ENCODE measurements at places on chromosomes 4 and X.

DNA sequence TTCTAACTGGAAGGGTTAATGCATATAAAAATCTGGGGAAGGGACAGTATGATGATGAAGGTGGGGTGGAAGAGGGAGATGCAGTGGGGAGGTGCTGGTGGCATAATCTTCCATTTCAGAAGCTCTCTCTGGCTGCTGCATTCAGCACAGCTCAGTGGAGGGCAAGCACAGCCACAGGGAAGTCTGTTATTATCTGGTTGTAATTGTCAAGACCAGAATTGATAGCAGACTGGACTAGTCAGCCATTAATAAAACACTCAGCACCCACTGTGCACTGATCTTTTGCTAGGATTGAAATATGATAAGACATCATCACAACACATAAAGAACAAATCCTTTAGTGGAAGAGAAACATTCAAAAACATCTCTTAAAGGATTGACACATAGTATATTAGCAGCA, 414.2 kb upstream of the LCORL start:
- no peak for DNase-seq

- DNase-seq, result no peak
These were observed 35.5 kb upstream of the SMAD1 start for GRCh38 chr4:145446184-145446583.

GRCh38 chrX:150456466-150456865, 93.3 kb downstream of the MAMLD1 start:
- no peak for DNase-seq

- DNase-seq, result no peak
These were observed 565.7 kb upstream of the SMIM31 start for GRCh38 chr4:164188236-164188635.

DNA sequence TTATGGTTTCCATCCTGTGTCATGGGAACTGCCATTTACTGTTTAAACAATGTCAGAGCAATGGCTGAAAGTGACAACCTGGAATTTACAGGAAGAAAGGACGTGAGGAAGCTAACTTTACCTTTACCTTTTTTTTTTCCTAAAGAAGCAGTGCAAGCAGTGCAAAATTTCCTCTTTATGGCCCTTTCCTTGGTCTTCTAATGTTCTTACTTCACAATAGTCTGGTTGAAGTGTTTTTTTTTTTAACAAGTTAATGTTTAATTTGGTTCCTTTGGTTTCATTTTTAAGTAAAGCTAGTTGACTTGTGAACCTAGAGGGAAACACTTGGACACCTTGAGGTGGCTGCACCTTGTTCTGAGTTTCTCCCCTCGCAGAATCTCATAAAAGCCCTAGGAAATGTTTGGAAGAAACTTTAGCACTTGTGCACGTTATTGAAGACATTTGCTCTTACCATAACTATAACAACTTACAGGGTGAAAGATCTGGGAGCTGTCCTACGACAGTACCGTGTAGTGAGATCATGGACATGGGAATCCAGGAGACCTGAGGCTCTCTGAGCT, 1.8 kb downstream of the SGMS2 start:
- no peak for DNase-seq

DNA sequence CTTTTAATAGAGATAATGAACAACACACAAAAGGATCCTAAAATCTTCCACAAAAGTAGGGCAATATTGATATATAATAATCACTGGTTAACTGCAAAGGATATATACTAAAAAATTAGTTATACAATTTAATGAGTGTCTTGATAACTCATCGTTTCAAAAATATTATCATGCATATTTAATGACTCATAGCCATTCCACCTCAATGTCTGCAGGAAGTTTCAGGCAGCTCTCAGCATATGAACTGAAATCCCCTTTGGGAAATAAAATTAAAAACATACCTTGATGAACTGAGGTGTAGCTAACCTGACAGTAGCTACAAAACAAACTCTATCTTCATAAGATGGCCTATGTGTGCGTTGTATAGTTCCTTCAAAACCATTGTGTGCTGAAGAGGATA, 62.9 kb downstream of the TMEM165 start:
- DNase-seq, result no peak

- no peak for DNase-seq
These were observed 12.4 kb downstream of the CLOCK start for GRCh38 chr4:55534306-55534705.

DNA sequence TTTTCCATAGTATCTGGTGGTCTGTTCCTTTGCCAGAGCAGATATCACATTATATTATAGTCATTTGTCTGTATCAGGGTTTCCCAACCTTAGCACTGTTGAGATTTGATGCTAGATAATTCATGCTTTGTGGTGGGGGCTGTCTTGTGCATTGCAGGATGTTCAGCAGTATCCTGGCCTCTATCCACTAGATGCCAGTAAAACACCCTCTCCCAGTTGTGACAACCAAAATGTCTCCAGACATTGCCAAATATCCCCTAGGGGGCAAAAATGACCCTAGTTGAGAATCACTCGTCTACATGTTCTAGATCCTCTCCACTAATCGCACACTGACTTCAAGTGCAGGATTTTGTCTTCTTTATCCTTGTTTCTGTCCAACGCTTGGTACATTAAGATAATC, 160.8 kb downstream of the FANCB start:
- DNase-seq, result no peak

DNA sequence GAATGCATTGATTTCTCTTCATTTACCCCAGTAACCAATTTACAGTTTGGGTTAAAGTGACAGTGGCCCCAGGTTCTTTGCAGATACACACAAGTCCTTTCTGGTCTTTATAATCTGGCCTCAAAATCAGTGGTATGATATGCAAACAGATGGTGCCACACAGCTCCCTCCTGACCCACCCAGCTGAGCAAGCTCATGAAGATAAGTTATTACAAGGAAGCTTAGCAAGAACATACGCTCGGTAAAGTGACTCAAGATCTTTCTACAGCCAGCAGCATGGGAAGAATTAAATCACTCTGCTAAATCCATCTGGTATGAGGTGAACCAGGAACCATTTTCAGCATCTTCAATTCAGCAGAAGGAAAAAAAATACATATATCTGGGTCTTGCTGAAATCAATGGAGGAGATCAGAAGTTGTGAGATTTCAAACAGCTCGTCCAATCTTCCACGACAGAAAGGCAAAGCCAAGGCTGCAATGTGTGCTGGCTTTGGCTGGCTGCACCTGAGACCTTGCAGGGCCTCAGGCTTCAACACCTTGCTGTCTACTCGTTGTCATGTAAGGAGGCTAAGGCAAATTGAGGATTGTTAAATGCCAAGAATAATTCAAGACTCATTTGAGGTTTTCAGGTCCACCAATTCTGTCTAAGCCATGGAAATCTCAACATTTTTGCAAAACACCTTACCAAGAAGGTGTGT, 28.2 kb downstream of the SEL1L3 start:
- no peak for DNase-seq

DNA sequence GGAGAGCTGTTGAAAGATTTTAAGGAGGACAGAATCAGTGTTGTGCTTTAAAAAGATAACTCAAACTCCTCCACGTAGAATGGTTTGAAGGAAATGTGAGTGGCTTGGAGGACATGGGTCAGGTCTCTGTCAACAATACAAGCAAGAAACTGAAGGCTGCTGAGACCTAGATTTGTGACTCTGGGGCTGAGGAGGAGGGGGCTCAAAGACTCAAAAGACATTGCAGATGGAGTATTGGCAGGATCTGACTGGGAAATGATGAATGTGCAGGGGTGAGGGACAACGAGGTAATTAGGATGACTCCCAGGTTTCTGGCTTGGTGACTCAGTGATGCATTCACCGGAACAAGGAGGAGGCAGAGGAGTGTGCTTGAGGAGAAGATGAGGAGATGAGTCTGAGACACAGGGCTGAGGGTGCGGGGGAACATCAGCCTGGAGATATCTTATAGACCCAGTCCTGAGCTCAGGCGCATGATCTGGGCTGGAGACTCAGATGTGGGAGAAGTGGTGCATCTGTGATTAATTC, 3.3 kb upstream of the RPS4X start:
- DNase-seq, result no peak

DNA sequence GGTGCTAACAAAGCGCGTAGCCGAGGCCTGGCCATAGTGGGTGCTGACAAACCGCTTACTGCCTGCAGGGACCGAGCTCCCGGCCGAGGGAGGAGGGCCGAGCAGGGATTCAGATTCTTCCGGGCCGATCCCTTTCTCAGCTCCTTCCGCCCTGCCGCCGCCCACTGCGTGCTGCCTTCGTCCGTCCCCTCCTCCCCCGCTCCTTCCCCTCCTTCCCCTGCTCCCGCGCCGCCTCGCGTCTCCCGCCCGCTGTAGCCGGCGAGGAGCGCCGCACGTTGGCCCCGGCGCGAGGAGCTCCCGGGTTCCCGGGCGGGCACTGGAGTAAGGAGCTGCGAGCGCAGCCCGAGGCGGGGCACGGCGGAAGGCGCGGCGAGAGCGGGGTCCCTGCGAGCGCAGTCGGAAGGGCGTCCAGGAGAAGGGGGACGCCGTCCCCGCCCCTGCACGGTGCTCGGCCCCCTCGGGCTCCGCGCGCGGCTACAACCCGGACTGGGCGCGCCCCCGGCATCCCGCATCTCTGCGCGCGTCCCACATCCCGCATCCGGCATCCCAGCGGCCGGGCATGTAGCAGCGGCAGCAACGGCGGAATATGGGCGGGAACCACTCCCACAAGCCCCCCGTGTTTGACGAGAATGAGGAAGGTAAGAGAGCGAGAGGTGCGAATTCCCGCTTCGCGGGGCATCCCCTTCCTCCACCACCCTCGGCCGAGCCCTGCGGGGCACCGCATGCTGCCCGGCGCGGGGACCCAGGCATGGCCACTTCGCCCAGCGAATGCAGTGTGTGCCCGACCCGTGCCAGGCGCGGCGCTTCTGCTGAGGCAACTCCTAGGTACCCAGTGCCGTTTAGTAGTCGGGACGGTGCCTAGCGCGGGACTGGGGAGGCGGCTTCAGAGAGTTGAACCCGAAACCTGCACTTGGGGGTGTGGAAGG, at the start of gene STK32B:
Gene STK32B (plus strand): TSS at position 203 of the 926 bp plus-strand sequence.
- peak; percentile 11 for DNase-seq

- no peak for DNase-seq
These were observed 201.9 kb upstream of the AGTR2 start for GRCh38 chrX:115968436-115969252.

GRCh38 chr4:147975325-147975724, 243.4 kb downstream of the ARHGAP10 start:
- DNase-seq, result no peak

DNA sequence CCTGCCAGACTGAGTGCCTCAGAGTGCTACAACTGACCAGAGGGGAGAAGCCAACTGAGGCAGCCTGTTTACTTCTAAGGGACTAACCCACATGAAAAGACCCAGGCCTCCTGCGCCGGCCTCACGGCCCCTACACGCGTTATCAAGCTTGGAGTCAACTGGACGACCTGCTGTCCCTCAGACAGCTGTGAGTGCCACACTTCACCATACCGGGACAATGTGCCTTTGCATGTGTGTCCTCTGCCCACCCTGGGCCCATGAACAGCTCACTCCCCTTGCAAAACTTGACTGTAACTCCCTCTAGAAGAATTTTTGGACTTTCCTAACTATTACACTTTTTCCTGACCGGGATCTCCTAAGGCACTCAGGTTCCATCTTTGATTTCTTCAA, 1.8 kb downstream of the NOP14 start:
- no peak for DNase-seq

GRCh38 chr4:128527946-128528576, 240.4 kb upstream of the PGRMC2 start:
- DNase-seq, result no peak

- no peak for DNase-seq
These were observed 18.0 kb upstream of the SPIN2A start for GRCh38 chrX:57155171-57155570.

DNA sequence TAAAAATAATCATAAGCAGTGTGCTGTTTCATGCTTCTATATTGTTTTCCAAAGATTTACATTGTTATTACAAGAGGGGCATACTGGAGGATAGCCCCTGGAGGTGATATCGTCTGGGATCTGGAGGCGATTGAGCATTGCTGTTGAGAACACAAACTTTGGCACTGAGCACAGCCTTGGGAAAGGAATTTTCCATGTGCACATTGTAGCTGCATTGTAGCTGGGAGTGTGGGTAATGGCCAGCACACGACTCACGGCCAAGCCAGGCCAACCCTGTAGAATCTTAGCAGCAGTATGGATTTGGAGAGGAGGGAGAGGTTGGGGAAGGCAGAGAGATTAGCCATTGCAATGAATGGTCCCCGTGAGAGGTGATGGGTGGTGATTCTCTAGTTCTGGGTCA, 121.9 kb downstream of the SMIM20 start:
- no peak for DNase-seq

DNA sequence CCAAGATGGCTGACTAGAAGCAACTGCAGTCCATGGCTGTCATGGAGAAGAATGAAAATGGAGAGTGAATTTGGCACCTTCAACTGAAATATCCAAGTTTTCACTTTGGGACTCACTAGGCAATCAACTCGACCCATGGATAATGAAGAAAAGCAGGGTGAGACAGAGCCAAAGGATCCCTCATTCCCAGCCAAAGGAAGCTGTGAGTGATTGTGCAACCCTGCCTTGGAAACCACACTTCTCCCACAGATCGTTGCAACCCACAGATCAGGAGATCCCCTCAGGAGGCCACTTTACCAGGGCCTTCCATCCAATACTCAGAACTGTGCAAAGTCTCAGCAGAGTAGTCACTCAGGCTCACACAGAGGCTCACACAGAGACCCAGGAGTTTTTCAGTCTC, 4.5 kb downstream of the CFAP299 start:
- no peak for DNase-seq

GRCh38 chr4:150212927-150213326, 134.7 kb downstream of the DCLK2 start:
- DNase-seq, result no peak

GRCh38 chr4:785332-786073, 40.4 kb downstream of the CPLX1 start:
- DNase-seq, result no peak

DNA sequence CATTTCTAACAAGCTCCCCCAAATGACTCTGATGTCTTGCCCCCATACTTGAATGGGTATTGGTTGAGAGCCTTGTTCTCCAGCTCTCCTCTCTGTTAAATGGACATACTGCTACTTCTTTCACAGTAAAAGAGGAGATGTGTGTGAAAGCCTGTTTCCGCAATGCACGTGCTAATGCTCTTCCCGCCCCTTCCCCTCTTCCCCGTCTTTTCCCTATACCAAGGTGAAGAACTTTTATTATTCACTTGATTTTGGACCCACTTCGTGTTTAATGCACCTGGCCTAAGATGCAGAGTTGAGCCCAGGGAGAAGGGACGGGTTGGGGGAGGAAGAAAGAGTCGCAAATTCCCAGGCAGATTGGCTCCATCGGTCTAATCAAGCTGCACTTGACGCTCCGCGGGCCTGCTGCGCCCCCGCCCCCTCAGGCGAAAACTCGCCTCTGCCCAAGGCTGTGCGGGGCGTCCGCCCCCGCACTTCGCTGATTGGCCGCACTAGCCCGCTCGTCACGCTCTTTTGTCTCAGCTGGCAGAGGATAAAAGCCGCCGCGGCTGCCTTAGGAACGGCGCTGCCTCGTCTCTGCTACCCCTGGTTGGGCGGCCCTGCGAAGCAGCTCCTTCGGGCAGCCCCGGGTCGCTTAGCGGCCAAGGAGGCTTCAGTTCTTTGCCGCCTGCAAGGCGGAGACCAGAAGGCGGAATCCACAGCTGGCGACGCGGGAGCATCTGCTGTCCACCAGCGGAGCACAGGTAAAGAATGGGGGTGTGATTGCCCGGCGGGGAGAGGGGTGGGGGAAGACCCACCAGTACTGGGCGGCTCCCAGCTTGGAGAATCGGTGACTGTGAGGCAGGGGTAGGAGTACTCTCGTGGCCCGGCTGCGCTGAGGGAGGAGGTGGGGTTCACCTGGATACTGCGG, at the start of gene ZCCHC12:
Gene ZCCHC12 (plus strand): TSS at position 562 of the 910 bp plus-strand sequence. CDS start 1,421 bp downstream, outside the sequence.
- DNase-seq, result peak; percentile 45

GRCh38 chrX:67296395-67296794, 247.4 kb upstream of the AR start:
- no peak for DNase-seq

- DNase-seq, result no peak
These were observed 175.7 kb upstream of the BCOR start for GRCh38 chrX:40273356-40274050.

All from NCI-H2029 (cell line).